ENCODE measurements at places on chromosomes 3 and 15.

DNA sequence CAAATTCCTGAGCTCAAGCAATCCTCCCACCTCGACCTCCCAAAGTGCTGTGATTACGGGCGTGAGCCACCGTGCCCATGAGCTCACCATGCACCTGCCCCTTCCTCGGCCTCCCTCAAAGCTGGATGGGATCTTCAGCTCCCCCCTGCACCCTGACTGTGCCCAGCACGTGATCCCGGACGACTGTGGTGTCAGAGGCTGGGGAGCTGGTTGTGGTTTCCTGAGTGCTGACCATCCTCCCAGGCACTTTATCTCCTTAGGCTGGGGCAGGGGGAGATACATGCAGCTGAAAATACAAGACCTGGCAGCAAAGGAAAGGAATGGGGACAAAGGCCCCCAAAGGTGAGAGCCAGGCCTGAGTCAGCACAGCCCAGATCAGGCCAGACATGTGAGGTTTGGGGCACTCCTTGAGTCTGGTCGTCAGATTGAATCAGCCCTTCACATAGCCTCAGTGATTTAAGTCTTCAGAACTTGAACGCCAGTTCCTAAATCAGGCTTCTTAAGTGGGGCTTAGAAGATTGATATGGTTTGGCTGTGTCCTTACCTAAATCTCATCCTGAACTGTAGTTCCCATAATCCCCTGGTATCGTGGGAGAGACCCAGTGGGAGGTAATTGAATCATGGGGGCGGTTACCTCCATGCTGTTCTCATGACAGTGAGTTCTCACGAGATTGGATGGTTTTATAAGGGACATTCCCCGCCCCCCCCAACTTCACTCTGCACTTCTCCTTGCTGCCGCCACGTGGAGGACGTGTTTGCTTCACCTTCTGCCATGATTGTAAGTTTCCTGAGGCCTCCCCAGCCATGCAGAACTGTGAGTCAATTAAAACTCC is 35.8 kb downstream of the PRKCD start:
- peak; percentile 72 for DNase-seq

DNA sequence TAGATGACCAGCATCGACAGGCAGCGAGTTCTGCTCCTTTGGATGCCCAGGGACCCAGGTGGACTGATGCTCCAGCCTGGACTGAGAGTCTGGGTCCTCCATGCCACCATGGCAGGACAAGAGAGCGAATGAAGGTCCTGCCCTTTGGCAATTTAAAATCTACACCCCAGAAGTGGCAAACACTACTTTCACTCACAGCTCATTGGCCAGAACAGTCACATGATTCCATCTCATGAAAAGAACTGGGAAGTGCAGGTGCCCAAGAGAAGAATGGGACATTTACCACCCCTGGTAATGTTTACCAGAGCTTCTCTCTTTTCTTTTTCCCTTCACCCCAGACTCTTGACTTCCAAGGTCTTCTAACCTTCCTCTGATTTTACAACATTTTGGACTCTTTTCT is 87.8 kb upstream of the SLCO3A1 start:
- DNase-seq = no peak

- no peak for DNase-seq
These were observed 8.6 kb downstream of the RHCG start for GRCh38 chr15:89487791-89488190.

GRCh38 chr15:79918278-79918677 is 21.5 kb upstream of the MTHFS start:
- DNase-seq = no peak

DNA sequence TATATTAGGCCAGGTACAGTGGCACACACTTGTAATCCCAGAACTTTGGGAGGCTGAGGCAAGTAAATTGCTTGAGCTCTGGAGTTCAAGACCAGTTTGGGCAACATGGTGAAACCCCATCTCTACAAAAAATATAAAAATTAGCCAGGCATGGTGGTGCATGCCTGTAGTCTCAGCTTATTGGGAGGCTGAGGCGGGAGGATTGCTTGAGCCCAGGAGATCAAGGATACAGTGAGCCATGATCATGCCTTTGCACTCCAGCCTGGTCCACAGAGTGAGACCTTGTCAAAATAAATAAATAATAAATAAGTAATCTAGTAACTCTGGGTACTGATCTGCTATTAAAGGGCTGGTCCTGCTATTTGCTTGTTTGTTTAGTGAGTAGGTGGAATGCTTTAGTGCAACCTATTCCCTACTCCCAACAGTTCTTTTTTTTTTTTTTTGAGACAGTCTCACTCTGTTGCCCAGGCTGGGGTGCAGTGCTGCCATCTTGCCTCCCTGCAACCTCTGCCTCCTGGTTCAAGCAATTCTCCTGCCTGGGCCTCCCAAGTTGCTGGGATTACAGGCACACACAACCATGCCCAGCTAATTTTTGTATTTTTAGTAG is 9.1 kb upstream of the INO80 start:
- no peak for DNase-seq

GRCh38 chr3:126544596-126545281 is 14.0 kb downstream of the C3orf22 start:
- DNase-seq = no peak

DNA sequence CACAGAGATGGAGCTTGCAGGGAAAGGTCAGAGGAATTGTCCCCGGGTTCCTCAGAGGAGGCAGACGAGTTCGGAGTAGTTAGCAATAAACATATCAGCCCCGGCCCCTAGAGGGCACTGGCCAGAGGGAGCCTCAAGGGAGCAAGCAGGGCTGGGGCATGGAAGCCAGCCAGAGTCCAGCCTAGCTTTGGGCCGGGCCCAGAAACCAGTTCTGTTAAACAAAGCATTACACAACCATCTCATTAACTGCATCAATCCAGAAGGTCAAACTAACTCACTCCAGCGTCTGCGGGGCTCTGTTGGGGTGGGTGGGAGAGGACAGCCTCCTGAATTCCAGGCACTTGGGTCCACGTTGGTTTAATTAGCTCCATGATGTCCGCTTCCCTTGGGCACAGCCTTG is 41.0 kb upstream of the IREB2 start:
- DNase-seq = no peak

DNA sequence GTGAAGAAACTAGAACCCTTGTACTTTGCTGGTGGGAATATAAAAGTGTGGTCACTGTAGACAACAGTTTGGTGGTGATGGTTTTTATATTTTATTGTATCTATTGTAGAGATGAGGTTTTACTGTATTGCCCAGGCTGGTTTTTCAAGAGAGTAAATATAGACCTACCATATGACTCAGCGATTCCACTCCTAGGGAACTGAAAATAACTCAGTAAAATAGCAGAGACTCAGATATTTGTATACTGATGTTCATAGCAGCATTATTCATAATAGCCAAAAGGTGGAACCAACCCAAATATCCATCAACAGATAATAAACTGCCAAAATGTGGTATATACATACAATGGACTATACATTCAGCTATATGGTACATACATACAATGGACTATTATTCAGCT is 68.8 kb upstream of the IL12A start:
- peak; percentile 78 for DNase-seq

- no peak for DNase-seq
These were observed 23.1 kb upstream of the MTMR10 start for GRCh38 chr15:31014608-31014925.

GRCh38 chr3:107367353-107367752 is 9.9 kb upstream of the CCDC54 start:
- peak; percentile 85 for DNase-seq

- DNase-seq = no peak
These were observed 196.5 kb upstream of the ATP11B start for GRCh38 chr3:182596676-182597410.

GRCh38 chr3:3305841-3306240 is 126.3 kb upstream of the CRBN start:
- DNase-seq = no peak

- peak; percentile 94 for DNase-seq
These were observed 20.3 kb downstream of the PDZRN3 start for GRCh38 chr3:73604451-73604850.

GRCh38 chr15:96158938-96159337 is 171.6 kb upstream of the NR2F2 start:
- no peak for DNase-seq

GRCh38 chr3:2614578-2614977 is 495.6 kb downstream of the IL5RA start:
- no peak for DNase-seq

DNA sequence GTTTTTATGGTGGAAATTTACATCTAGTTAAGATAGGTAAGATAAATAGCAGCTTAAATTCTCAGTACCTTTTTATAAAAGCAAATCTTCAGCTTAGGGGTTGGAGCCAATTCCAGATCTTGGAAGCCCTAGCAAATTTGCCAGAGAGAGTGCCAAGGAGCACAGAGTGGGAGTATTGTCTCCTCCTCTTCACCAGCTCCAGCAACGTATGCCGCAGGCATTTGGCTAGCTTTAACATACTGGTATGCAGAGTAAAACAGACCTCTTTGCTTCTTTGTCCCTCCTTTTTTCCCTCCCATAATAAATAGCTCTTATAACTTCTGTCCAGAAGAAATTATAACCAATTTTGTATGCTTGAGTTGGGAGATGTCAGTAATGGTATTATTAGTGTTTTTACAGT is 140.4 kb downstream of the DIPK2A start:
- DNase-seq = no peak

- DNase-seq = no peak
These were observed 345.6 kb downstream of the MCTP2 start for GRCh38 chr15:94576889-94577533.

GRCh38 chr3:66490214-66490613 is 10.6 kb downstream of the LRIG1 start:
- peak; percentile 47 for DNase-seq

- no peak for DNase-seq
These were observed 179.7 kb downstream of the ADAMTS9 start for GRCh38 chr3:64508140-64508539.

GRCh38 chr15:28914483-28915023 is 28.8 kb downstream of the APBA2 start:
- no peak for DNase-seq

GRCh38 chr3:168001244-168001643 is 94.5 kb downstream of the GOLIM4 start:
- no peak for DNase-seq

GRCh38 chr3:58066842-58067241 is 58.6 kb downstream of the FLNB start:
- peak; percentile 89 for DNase-seq

GRCh38 chr3:130948929-130949328 is 55.0 kb downstream of the ATP2C1 start:
- no peak for DNase-seq

- DNase-seq = peak; percentile 23
These were observed 40.2 kb upstream of the MAPKBP1 start for GRCh38 chr15:41734079-41734478.
